ENCODE measurements at places on chromosomes 4 and X. TPM values are rescaled to one million over a fixed set of nuclear protein-coding genes. Genes with fewer than 3 reads are reported as not detected.

TMEM31 gene
- total RNA-seq, result not detected

MID2 gene
- 7.6 TPM for total RNA-seq

ART3 gene
- not detected for total RNA-seq

PDGFC gene
- total RNA-seq, result not detected

ODAM gene
- not detected for total RNA-seq

NEIL3 gene
- total RNA-seq, result 15.2 TPM

GPC4 gene
- total RNA-seq, result not detected

NSG1 gene
- 3.8 TPM for total RNA-seq

GPR34 gene
- total RNA-seq, result 1.0 TPM

TAF9B gene
- 19.6 TPM for total RNA-seq

PDHA2 gene
- not detected for total RNA-seq

TMEM156 gene
- total RNA-seq, result 11.3 TPM

IL2 gene
- total RNA-seq, result 37.7 TPM

SCML2 gene
- total RNA-seq, result 4.0 TPM

APELA gene
- not detected for total RNA-seq

ING2 gene
- 17.4 TPM for total RNA-seq

RXFP1 gene
- total RNA-seq, result not detected

CLDN22 gene
- not detected for total RNA-seq

CXCL1 gene
- not detected for total RNA-seq

FAM149A gene
- 0.82 TPM for total RNA-seq

PLS3 gene
- 2.6 TPM for total RNA-seq

PLK4 gene
- total RNA-seq, result 44.7 TPM

ZNF185 gene
- 1.5 TPM for total RNA-seq

CSAG2 gene
- not detected for total RNA-seq

ABLIM2 gene
- 0.41 TPM for total RNA-seq

TCEAL6 gene
- not detected for total RNA-seq

SOWAHD gene
- total RNA-seq, result 0.18 TPM

FOXP3 gene
- 11.9 TPM for total RNA-seq

SHROOM2 gene
- total RNA-seq, result not detected

LINC00632 gene
- total RNA-seq, result not detected

PCDH19 gene
- not detected for total RNA-seq

LSM6 gene
- 85.4 TPM for total RNA-seq

F11 gene
- not detected for total RNA-seq

TMEM255A gene
- not detected for total RNA-seq

NAT8L gene
- total RNA-seq, result 0.56 TPM

AMTN gene
- not detected for total RNA-seq

Measured in activated naive CD8-positive, alpha-beta T cell treated with anti-CD3 and anti-CD28 coated beads for 36 hours (primary cell).